Head of caudate nucleus (tissue), 42 donors: ENCODE measurements at places on chromosomes 1 and 21.
A peak's percentile ranks its signal among the peaks of the same experiment; 100 is the strongest.

DNA sequence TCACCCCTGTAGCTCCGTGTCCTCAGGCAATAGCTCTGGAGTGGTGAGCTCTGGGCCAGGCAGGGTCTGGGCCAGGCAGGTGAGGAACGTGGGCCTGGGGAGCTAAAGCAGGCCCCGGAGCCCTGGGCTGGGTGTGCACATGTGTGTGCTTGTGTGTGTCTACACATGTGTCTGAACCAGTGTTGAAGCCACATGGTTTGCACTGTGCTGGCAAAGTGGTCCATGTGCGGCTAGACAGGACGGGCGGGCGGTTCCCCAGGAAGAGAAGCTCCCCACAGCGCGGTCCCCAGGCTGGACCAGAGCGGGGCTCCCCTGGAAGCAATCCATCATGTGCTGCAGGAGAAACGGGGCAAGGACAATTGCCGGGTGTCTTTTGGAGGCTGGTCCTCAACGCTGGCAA lies 84.2 kb downstream of the PRDM16 start:
- DNase-seq, result no peak

DNA sequence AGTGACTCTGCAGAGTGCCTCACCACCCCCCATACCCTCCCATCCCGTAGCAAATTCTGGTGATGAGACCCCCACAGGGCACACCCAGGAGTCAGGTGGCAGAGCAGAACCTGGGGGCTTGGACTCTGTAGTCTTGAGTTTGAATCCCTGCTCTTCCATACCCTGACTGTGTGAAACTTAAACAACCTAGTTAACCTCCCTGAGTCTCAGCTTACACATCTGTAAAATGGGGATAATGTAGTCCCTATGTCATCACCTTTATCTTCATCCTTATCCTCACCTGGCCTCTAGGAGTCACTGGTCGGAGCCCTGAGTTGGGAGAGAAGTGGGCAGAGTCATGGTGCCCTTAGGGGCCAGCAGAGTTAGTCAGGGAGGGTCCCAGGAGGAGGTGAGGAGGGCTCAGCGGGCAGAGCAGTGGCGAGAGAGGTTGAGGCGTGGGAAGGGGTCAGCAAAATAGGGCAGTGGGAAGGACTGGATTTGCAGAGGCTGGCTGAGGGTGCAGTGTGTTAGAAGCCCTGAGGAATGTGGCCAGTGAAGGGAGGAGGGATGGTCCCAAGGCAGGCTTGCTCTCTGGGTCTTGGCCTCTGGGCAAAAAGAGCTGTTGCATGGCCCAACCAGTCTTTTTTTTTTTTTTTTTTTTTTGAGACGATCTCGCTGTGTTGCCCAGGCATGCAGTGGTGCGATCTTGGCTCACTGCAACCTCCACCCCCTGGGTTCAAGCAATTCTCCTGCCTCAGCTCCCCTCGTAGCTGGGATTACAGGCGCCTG lies 18.6 kb downstream of the C1orf167 start:
- DNase-seq, result no peak

DNA sequence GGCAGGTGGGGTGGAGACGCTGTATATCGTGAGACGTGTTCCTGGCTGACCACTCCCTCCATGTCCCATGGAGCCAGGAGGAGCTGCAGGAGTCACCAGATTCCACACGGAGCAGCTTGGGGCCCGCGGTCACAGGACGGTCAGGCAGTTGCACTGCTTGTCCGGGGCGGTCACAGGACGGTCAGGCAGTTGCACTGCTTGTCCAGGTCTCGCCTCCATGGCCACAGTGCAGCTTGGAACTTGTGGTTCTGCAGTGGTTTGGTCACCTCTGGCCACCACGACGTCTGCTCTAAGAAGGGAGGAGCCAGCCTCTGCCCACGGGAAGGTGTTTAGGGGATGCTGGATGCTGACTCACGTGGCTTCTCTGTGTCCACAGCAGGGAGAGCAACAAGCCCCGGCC lies 33.0 kb downstream of the SLX9 start:
- DNase-seq, result no peak

GRCh38 chr1:72891976-72892375 lies 609.6 kb upstream of the NEGR1 start:
- no peak for DNase-seq

- DNase-seq, result no peak
Measured at GRCh38 chr1:213724640-213725536, 262.9 kb upstream of the PROX1 start.

- no peak for DNase-seq
Measured at GRCh38 chr1:223887747-223888418, 42.1 kb upstream of the TP53BP2 start.

- no peak for DNase-seq
Measured at GRCh38 chr1:30195424-30196134, 527.8 kb downstream of the MATN1 start.

GRCh38 chr1:47378147-47378546 lies 37.9 kb upstream of the FOXE3 start:
- DNase-seq, result no peak

DNA sequence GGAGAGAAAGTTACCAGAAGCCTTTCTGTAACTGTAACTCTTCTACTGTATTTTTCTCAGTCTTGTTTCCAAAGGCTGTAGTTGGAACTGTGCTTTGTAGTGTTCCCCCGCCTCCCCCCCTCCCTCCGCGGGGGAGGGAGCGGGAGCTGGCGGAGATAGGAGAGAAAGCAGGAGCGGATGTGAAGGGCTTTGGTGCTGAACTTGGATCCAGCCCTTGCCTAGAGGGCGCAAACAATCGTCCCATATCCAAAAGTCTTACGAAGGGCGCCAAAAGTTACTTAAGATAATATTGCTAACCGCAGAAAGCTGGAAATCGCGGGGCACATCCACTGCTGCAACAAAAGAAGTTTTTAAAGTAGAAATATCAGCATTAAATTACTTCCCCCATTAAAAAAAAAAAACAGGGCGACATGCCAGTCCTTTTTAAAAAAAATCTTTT lies 2.4 kb upstream of the NFIA start:
- DNase-seq, result peak; percentile 88

- no peak for DNase-seq
Measured at GRCh38 chr21:42384989-42385388, 10.9 kb downstream of the TMPRSS3 start.
